ENCODE measurements at places on chromosomes 7 and 10.

DNA sequence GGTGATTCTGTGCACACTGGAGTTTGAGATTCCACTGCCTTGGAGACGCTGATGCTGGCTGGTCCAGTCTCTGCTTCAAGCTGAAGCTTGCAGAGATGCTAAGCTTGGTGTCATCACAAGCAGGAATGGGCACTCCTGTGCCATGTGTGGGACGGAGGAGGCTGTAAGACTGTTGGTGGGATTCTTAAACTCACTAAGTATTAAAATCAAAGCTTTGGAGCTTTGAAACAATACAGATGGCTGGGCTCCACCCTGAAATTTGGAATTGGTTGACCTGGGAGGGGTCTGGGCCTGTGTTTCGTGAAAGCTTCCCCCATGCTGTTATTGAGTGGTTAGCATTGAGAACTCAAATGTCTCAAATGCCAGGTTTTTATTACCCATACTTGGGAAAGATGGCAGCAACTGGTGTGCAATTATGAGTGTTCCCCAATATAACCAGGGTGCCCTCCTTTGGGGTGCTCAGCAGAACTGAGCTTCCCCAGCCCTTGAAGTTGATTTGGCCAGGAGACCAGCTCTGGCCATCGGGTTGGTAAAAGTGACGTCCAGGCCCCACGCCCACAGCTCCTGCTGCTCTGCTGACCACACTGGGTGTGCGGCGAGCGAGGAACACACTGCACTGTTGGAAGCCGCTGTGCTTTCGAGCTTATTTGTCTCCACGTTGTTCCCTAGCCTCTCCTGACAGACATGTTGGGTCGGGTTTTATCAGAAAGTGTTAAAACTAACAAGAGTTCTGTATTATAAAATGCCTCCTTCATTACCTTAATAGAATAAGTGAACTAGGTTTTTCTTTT lies 377.7 kb downstream of the GLRX3 start:
- no peak for DNase-seq

DNA sequence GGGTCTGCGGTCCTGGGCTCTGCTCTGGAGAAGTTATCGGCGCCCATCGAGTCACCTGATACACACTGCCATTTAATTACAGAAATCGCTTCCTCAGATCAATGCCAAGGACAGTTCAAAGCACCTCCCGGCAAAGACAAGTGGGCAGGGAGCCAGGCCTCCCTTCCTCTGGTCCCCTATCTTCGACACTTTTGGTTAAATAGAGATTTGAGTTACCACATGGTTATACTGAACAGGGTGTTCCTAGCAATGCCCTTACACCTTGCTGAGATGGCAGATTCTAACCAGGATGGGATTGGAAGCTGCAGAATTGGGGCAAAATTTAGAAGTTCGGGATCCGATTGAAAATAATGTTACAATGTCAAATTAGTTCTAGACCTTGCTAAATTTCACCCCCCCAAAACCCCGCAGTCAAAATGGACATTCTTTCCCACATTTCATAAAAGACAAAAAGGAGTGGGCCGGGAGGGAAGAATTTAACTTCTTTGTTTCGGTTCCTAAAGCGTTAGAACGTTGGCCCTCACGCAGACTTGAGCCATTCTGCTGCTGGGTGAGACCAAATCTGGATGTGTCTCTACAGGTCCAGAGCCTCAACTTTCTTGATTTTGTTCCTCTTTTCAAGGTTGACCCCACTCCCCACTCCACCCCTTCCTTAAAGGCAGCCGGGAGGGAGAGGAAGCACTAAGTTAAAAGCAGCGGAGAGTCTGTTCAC lies 2.2 kb upstream of the DLX5 start:
- DNase-seq = no peak

GRCh38 chr7:158647475-158647792 lies 57.2 kb downstream of the NCAPG2 start:
- DNase-seq = no peak

DNA sequence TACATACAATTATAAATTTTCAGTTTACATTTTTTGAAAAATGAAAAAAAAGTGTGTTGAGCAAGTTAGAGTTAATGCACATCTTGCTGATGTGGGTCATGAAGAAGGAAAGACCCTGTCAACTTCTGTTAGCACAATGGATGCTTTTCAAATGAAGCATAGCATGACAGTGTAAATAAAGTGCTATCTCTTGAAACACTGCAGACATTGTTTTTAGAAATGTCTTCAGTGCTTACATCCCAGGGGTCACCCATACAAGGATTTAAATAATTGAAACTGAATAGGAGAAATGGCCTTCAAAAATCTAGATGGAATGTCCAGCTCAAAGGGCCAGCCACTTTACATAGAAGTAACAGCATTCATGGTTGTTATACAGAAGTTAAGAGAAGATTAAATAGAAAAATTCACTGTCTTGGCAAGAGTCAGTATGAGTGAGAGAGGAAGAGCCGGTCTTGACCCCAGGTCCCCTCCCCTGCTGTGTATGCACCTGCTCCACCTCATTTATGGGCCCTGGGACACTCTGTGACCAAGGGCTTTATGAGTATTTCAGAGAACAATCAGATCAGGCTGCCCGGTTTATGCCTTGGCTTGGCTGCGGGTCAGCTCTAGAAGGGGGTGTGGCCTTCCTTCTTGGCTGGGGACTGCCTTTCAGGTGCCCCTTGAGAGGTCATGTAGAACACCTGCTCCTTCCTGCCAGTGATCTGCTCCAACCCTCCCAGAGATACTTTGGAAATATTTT lies 237.7 kb upstream of the TMEM72 start:
- no peak for DNase-seq

GRCh38 chr7:1321411-1322239 lies 89.0 kb downstream of the UNCX start:
- no peak for DNase-seq

GRCh38 chr10:58280477-58280876 lies 11.5 kb downstream of the CISD1 start:
- DNase-seq = no peak

- no peak for DNase-seq
Observed at GRCh38 chr7:4269086-4269485, 413.0 kb upstream of the FOXK1 start.

DNA sequence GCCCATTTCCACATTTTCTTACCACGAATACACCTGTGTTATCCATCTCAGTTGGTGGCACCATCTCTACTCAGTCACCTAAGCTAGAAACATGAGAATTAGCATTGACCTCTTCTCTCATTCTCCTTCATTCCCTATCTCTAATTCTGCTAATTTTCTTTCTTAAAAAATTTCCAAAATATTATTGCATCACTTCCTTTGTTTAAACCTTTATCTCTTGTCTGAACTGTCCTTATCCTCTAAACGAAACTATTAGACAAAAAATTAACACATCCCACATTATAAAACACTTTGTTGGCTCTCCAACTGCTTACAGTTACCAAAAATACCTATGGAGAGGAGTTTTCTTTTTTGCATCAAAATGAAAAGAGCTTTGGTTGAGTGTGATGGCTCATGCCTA lies 18.3 kb downstream of the TAF3 start:
- DNase-seq = no peak

- DNase-seq = no peak
Observed at GRCh38 chr10:62047960-62048383, 146.5 kb downstream of the ARID5B start.

GRCh38 chr7:121410829-121411596 lies 14.9 kb upstream of the FAM3C start:
- no peak for DNase-seq

- DNase-seq = no peak
Observed at GRCh38 chr7:6148724-6149360, 117.7 kb downstream of the ANKRD61 start.

GRCh38 chr10:121595351-121595805 lies 2.9 kb downstream of the FGFR2 start:
- DNase-seq = no peak

- DNase-seq = no peak
Observed at GRCh38 chr7:157518514-157519175, 181.8 kb downstream of the DNAJB6 start.

DNA sequence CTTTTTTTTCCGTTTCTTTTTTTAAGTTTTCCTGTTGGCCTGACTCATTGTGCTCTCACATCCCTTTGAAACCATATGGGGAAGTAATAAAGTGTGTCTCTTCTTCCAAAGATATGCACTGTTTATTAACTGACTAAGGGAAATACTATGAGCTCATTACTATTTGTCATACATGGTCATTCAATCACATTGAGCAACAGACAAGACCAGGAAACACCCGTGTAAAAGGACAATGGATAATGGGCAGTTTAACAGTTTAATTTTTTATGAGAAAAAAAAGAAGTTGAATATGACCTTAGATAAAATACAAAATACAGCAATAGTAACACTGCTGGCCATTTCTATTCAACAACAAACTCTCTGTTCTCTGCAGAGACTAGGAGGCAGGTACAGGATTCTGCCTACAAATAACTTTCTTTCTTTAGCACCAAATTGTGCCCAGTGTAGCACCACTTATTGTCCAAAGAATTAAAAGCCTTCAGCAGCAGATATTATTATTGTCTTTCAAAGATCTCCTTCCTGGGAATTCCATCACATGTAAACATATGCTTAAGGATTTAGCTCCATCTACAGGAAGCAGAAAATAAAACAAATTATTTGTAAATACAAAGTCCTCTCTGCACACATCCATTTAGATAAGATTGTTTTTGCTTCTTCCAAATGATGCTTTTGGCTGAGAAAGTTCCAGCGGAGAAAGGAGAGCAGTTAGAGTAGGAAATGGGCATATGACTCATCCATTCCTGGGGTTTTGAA lies 55.0 kb upstream of the AKR1E2 start:
- DNase-seq = no peak

DNA sequence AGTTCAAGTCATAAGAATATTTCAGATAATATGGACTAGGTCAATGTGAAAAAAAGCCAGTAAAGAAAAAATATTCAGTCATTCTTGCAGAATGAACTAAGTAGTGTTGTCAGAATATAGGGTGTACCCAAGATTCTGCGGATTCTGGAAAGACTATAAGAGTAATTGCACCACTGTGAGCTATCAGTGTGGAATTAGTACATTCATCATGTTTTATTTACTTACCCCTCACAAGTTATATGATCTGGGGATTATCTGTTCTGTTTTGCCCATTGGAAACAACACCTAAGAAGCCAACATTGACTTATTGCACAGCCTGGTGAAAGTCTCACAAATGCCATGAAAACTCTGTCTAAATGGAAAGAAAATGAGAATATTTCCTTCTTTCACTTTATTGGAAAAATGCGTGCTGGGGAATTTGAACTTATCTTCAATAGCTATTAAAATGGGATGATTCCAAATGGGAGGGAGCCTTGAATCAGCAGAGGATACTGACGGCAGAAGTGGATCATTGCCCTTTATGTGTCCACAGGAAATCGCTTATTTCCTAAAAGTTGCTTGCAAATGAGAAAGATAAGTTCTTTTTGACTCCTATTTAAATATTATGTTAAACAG lies 563.3 kb upstream of the POM121L12 start:
- DNase-seq = no peak

DNA sequence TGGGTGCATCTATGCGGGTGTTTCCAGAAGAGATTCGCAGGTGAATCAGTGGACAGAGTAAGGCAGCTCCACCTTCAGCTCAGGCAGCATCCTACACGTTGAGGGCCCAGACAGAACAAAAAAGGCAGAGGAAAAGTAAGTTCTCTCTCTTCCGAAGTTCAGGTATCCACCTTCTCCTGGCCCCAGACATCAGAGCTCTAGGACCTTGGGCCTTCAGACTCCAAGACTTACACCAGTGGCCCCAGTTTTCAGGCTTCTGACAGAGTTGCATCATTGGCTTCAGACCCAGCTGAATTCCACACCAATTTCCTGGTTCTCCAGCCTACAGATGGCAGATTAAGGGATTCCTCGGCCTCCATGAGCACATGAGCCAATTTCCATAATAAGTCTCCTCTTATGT lies 102.2 kb upstream of the GPR26 start:
- no peak for DNase-seq

- DNase-seq = no peak
Observed at GRCh38 chr10:59803714-59804113, 50.5 kb upstream of the MRLN start.

DNA sequence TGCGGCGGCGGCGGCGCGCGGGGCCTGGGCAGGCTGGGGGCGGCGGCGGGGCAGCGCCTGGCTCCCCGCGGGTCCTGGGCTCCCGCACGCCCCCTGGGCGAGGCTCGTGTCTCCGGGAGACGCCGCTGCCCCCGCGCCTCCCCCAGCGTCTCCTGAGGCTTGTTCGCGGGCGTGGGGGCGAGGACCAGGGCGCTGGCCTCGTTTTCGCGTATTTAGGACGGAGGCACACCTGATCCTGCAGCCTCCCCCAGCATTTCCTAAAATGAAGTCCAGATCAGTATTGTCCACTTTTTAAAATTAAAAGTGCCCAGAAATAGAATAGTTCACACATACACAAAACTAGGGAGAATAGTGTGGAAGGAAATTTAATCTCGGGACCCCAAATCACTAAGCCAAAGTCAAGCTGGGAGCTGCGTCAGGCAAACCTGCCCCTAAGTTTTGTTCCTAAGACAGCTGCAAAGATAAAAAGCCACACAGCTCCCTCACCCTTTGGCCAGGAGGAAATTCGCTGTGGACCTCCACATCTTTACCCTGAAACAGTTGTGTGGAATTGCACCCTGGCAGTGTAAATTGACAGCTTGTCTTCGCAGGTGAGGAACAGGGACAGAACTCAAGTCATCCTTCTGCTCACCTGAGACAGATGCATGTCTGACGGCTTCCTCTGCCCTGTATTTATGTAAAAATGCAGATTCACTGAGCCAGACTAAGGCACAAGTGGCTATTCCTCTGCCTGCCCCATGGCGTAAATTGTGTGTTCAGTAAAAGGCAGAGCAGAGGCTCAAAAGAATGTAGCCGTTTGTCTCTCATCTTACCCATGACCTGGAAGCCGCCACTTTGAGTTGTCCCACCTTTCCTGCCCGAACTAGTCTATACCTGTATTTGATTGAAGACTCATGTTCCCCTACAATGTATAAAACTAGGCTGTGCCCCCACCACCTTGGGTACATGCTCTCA lies 740 bp downstream of the GALNT11 start:
- DNase-seq = no peak

DNA sequence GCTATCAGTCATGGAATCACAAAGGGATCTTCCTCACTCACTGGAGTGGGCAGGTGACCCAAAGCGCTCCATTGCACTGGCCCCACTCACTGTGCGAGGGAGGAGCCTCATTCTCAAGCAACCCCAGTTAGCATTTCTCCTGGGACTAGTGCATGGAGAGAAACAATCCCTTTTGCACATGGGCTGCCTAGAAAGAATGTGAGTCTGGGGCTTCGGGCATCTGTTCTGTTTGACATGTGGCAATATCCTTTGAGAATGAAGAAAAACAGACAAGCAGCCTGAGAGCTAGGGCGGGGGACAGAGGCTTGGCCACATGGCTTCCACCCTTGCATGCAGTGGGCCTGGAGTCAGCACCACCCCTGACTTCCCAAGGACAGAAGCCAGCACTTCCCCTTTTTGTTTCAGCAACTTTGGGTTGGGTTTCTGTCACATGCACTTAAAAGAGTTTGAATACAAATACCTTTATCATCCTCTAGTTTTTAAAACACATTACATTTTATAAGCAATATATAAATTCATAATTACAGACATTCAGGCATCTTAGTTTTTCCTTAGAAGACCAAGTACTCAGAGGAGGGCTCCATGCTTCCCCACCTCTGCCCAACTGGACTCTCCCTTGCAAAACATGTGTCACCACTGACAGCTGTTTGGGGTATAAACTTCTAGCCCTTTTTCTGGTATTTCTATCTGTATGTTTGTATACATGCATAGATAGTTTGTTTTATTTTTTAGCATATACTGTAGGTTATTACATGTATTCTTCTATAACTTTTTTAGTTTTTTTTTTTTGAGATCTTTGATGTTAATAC lies 73.8 kb downstream of the RBM20 start:
- DNase-seq = no peak

- DNase-seq = no peak
Observed at GRCh38 chr7:88576720-88577119, 182.8 kb upstream of the ZNF804B start.

GRCh38 chr10:108388706-108389105 lies 1224.2 kb upstream of the SORCS1 start:
- no peak for DNase-seq
